ENCODE measurements at places on chromosomes 1 and 21. TPM values are rescaled to one million over a fixed set of nuclear protein-coding genes. Genes with fewer than 3 reads are reported as not detected.
A peak's percentile ranks its signal among the peaks of the same experiment; 100 is the strongest.

GRCh38 chr1:219988387-219988786, 57.9 kb downstream of the EPRS1 start:
- H3K36me3 ChIP-seq, result peaks cover 38% of the 10 kb centered on the region
- no peak overlapping the region for H3K27ac ChIP-seq
- no peak for DNase-seq
- no peak overlapping the region for H3K4me3 ChIP-seq
- peaks cover 39% of the 10 kb centered on the region for H3K4me1 ChIP-seq

GRCh38 chr1:93447481-93448291, at the start of gene FNBP1L:
Gene FNBP1L (plus strand): TSS chr1:93448118. CDS start chr1:93448282, 164 bp downstream.
- no peak within 1 kb of the TSS for H3K27ac ChIP-seq
- no peaks in the 10 kb centered on the region for H3K27me3 ChIP-seq
- no peaks in the 10 kb centered on the region for H3K36me3 ChIP-seq
- no peak for DNase-seq
- H3K4me1 ChIP-seq, result no peaks in the 10 kb centered on the region

GRCh38 chr1:19079541-19080472, 123.3 kb upstream of the IFFO2 start:
- H3K4me3 ChIP-seq, result no peak overlapping the region
- H3K27me3 ChIP-seq, result no peaks in the 10 kb centered on the region
- no peaks in the 10 kb centered on the region for H3K4me1 ChIP-seq
- peaks cover 59% of the 10 kb centered on the region for H3K36me3 ChIP-seq
- DNase-seq, result no peak

DNA sequence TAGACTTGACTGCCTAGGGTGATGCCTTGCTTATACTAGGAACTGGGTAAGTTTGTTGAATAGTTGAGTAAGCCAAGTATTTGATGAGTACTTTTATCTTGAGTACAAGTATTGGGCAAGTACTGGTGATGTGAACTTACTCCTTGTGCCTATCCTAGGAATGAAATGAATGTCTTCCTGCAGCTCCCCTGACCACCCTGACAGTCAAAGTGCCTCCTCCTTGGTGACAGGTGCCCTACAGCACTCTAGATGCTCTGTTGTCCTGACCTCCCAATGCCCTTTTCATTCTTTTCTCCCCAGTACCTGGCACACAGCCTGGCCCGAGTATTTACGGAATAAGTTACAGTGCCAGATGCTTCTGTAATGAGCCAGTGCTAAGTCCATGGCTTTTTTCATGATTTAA, 25.5 kb downstream of the PCSK9 start:
- peaks cover 9% of the 10 kb centered on the region for H3K4me1 ChIP-seq
- peaks cover 17% of the 10 kb centered on the region for H3K36me3 ChIP-seq
- H3K4me3 ChIP-seq, result no peak overlapping the region
- no peaks in the 10 kb centered on the region for H3K27me3 ChIP-seq
- H3K27ac ChIP-seq, result no peak overlapping the region

- H3K4me3 ChIP-seq, result no peak overlapping the region
- no peak overlapping the region for H3K27ac ChIP-seq
- H3K27me3 ChIP-seq, result no peaks in the 10 kb centered on the region
- no peaks in the 10 kb centered on the region for H3K36me3 ChIP-seq
These were observed 88.2 kb downstream of the MIS18A start for GRCh38 chr21:32190493-32191144.

DNA sequence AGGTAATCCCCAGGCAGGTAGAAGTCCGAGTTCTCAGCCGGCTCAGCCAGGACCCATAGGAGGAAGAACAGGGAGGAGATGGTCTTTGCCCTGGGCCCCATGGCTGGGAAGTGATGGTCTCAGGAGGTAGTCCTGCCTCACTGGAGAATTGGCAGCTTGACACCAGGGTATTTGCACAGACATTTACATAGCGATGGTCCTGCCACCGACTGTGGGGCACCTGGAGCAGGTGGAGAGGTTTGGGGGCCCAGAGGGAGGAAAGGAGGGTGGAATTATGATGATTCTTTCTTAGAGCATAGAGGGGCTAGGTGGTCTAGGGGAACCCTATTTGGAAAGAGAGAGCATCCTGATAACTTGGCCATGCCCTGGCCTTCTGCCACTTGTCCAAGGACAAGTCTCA, at the start of gene TAS1R2:
Gene TAS1R2 (minus strand): TSS at position 101 of the 400 bp plus-strand sequence. CDS start 0 bp downstream, at position 101.
- no peak within 1 kb of the TSS for H3K4me3 ChIP-seq
- no peak for DNase-seq
- no peak within 1 kb of the TSS for H3K27ac ChIP-seq
- H3K36me3 ChIP-seq, result no peaks in the 10 kb centered on the region
- H3K4me1 ChIP-seq, result no peaks in the 10 kb centered on the region
- H3K27me3 ChIP-seq, result no peaks in the 10 kb centered on the region

GRCh38 chr1:155729031-155729898, 40.4 kb downstream of the DAP3 start:
- no peak overlapping the region for H3K27ac ChIP-seq
- H3K4me1 ChIP-seq, result no peaks in the 10 kb centered on the region
- no peak overlapping the region for H3K4me3 ChIP-seq

GRCh38 chr1:30818568-30819243, 61.1 kb upstream of the LAPTM5 start:
- H3K36me3 ChIP-seq, result no peaks in the 10 kb centered on the region
- H3K27ac ChIP-seq, result no peak overlapping the region
- no peak for DNase-seq
- H3K4me3 ChIP-seq, result no peak overlapping the region

DNA sequence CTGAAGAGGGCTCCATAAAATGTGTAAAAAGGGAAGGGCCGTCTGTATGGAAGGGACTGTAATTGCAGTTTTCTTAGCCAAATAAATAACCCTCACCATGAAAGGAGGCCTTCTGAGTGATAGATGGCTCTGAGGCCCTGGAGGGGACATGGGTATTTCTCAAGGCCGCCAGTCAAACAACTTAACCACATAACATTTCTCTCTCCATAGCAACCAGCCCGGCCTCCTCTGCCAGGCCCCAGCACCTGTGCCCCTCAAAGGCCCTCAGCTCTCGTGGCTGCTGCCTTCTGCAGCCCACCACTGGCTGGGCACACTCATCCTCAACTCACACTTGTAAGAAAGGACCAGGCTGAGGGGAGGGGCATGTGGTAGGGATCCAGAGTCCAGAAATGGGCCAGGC, 57.0 kb upstream of the GJB5 start:
- no peaks in the 10 kb centered on the region for H3K27me3 ChIP-seq
- H3K36me3 ChIP-seq, result no peaks in the 10 kb centered on the region
- no peak for DNase-seq
- H3K27ac ChIP-seq, result no peak overlapping the region

GRCh38 chr1:199007423-199007822, 368.6 kb downstream of the PTPRC start:
- H3K36me3 ChIP-seq, result no peaks in the 10 kb centered on the region
- H3K27ac ChIP-seq, result no peak overlapping the region
- H3K4me3 ChIP-seq, result no peak overlapping the region
- no peaks in the 10 kb centered on the region for H3K27me3 ChIP-seq
- H3K4me1 ChIP-seq, result peaks cover 16% of the 10 kb centered on the region

DNA sequence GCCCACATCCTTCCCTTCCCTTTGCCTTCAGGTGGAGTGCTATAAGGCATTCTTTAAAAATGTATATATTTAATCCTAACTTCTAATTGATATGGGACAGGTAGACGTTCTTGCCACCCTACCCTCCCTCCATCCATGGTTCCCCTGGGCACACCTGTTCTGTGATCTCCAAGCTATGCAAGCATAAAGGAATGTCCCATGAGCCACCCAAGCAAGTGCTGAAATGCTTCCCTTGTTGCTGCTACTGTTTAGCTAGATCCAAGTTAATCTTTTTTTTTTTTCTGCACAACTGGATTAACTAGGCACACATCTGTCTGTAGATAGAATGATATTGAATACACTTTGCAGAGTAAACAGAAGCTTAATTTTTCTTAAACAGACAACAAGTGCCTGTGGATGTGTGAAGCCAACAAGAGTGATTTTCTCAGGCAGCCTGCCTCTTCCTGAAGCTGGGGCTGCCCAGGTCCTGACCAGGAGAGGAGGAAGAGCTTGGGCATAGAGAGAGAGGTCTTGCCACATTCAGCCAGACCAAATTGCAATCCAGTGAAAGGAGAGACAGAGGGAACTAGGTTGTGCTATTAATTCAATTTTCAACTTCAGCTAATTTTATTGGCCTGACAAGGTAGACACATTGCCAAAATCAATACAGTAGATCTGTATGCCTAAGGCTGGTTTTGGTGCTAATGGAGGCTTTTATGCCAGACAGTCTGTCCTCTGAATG, 28.2 kb upstream of the ATP1B1 start:
- H3K4me1 ChIP-seq, result no peaks in the 10 kb centered on the region
- DNase-seq, result no peak
- no peak overlapping the region for H3K27ac ChIP-seq
- H3K4me3 ChIP-seq, result no peak overlapping the region
- no peaks in the 10 kb centered on the region for H3K27me3 ChIP-seq

- H3K27ac ChIP-seq, result peak overlapping the region; percentile 91
- peaks cover 3% of the 10 kb centered on the region for H3K27me3 ChIP-seq
- H3K36me3 ChIP-seq, result no peaks in the 10 kb centered on the region
- peaks cover 33% of the 10 kb centered on the region for H3K4me1 ChIP-seq
- DNase-seq, result peak; percentile 42
These were observed 1.1 kb upstream of the COQ8A start for GRCh38 chr1:226938903-226939437.

DNA sequence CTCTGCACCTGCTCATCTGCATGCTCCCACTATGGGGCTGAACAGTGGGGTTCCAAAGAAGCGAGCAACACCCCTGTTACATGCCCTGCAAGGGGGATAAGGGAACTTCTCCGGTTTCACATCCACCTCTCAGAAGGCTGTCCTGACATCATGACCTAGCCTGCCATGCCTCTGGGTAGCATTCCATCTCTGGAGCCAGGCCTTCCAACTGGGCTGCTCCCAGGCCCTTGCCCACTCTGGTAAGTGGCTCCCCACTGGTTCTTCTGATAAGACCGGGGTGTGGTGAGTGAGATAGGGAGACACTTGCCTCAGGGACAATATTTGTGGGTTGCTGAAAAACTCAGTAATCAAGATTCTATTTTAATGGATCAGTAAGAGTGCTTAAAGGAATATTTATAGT, 57.8 kb downstream of the KCNJ15 start:
- H3K36me3 ChIP-seq, result no peaks in the 10 kb centered on the region
- no peak for DNase-seq
- no peak overlapping the region for H3K4me3 ChIP-seq
- H3K4me1 ChIP-seq, result no peaks in the 10 kb centered on the region
- no peak overlapping the region for H3K27ac ChIP-seq

DNA sequence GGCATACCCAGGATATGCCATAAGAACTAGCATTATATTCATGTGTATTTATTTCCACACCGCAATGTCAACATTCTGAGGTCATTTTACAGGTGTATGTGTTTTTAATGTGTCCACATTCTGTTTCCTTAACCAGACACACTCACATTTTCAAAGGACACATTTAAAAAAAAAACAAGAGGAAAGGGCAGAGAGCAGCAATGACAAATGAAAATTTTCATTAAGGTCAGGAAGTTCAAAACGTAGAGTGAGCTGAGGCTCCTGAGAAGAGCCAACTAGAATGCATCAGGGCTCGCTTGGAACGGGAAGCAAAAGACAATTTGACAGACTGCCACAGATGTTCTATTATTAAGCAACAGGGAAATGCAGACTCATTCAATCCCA, 4.8 kb upstream of the GNPAT start:
- no peak for DNase-seq
- H3K27me3 ChIP-seq, result no peaks in the 10 kb centered on the region

Gene CACNA1S
- total RNA-seq, result not detected

Gene CFHR5
- total RNA-seq, result not detected

Gene ASPM
- total RNA-seq, result 53.4 TPM

Gene CD247
- 41.3 TPM for total RNA-seq

Gene PSMB2
- total RNA-seq, result 59.7 TPM

Gene SFT2D2
- 20.3 TPM for total RNA-seq

Gene CLCA2
- total RNA-seq, result not detected

Gene TMEM240
- 2.6 TPM for total RNA-seq

Gene OLFML3
- 0.26 TPM for total RNA-seq
